ENCODE measurements at places on chromosomes 3 and 15.

DNA sequence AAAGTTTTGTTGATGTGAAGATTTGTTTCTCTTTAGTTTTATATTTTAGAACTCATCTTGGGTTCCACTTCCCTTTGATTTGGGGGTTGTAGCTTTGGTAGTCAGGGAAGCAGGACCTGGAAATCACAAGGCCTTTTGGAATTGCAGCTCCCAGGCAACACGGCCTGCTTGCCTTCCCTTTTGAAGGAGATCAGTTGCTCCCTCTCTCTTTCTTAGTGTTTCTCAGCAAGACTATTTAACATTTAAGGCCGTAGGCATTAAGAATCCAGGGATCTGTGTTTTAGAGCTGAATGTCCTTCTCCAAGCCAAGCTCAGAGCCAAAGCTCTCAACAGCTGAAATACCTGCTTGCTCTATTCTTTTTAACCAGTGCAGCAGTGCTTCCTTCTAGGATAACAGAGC is 310.3 kb downstream of the PTPRG start:
- no peak for DNase-seq

DNA sequence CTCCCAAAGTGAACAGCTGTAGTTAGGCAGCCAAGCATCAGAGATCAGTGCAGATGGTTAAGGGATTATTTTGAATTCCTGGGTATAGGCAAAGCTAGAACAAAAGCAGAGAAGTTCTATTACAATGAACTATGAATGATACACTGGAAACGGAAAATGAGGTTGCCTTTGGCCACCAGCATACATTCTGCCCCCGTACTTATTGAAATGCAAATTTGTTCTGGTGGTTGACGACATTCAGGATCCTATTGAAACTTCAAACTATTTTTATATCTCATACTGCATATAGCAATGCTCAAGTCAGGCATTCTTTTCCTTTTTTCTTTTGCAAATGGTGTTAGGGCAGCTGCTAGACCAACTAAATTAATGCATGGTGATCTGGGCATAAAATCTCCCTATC is 61.7 kb downstream of the SLC12A1 start:
- no peak for DNase-seq

- DNase-seq = no peak
Measured at GRCh38 chr15:98003996-98004395, 43.5 kb downstream of the ARRDC4 start.

DNA sequence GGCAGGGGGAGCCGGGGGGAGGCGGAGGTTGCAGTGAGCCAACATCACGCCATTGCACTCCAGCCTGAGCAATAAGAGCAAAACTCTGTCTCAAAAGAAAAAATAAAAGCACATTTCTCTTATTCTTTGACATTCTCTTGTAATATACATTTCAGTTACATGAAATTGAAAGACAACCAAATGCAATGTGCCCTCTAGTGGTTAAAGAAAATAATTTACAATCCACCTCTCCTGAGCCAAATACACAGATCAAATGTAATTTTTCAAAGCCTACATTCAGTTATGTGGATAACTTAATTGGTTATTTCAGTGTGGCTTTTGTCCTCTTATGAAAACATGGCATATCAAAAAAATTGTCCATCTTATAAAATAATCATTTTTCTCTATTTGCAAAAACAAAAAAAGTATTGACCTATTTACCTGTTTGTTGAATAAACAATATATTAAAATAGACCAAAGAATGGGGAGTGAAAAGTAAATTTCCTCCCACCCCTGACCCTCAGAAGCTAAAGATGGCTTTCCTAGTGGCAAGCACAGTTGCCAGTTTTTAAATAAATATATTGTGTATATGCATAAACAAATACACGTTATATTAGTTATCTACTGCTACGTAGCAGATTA is 14.2 kb upstream of the U2SURP start:
- no peak for DNase-seq

- DNase-seq = peak; percentile 48
Measured at GRCh38 chr3:71584394-71585011, 975 bp upstream of the FOXP1 start.

GRCh38 chr3:137191133-137191923 is 233.5 kb downstream of the IL20RB start:
- DNase-seq = no peak

- DNase-seq = no peak
Measured at GRCh38 chr15:43229977-43230376, 9.2 kb upstream of the EPB42 start.

- DNase-seq = no peak
Measured at GRCh38 chr3:73475717-73476116, 149.0 kb downstream of the PDZRN3 start.

DNA sequence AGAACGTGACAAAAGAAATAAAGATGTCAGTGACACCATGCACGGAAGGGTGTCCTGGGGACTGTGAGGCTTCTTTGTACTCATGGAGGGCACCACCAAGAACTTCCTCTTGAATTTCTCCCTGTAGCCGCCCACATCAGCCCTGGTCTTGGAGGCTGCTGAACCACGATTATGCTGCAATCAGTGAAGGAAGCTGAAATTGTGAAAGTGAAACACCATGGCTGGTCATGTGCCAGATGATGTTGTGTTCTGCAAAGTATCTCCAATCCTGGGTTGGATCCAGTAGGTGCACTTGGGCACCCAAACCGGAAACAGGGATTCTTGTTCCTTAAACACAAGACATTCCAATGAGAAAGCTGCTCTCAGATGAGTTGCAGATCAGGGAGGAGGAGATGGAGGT is 104.4 kb upstream of the GOLGA6L6 start:
- DNase-seq = peak; percentile 60

GRCh38 chr3:122943828-122944190 is 83.8 kb downstream of the SEMA5B start:
- DNase-seq = no peak

DNA sequence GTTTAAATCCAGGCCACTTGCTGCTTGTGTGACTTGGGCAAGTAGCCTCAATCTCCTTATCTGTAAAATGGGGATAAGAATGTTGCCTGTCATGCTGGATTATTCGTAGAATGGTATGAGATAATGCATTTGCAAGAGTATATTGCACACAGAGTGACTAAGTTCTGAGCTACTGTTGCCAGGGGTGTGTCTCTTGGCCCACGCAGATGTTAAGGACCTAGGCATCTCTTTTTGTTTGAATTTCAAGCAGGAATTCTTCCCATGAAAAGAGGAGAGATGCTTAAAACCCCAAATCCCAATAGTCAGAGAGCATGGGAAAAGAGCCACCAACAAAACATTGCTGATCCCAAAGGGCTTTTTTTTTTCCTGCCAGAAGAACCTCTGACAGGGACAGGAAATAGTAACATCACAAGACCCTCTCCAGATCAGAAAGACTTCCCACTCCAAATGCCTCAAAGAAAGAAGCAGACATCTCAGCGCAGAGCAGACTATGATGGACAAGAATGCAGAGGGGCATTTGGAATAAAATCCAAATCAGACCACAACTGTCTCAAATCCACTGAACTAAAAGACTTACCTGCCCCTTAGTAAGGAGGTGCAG is 90.5 kb downstream of the MRPL46 start:
- no peak for DNase-seq

DNA sequence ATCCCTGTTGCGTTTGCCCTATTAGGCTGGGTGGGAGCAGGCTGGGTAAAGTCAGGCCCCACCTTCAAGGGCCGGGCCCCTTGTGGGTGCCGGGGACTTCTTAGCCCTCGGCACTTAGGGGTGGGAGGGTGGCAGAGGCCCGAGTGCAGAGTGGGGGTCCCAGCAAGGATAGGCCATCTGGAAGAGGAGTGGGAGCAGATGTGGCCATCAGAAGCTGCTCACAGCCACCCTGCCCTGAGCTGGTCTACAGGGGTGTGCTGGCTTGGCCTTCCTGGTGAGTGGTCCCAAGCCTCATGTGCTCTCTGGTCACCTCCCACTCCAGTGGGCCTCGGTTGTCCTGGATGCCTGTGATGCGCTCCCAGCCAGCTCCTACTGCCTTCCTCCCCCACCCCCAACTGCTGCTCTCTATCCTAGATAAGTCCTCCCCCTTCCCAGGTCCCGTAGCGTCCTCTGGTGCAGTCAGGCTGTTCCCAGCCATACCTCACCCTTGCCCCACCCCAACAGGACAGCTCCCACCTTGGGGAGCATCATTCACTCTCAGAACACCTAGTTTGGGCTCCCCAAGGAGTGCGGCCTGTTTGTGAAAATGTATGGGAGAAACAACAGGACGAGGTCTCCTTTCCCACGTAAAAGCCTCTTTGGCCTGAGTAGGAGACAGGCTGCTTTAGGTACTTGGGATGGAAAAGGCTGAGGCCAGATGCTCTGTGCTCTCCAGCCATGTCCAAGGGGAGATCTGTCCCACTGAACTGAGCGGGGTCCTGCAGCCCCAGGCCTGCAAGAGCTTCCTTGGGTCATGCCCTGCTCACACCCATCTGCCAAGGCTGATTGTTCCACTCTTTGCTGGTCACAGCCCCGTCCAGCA is 24.9 kb upstream of the PLXNA1 start:
- no peak for DNase-seq

GRCh38 chr3:196642434-196642833 is 2.9 kb downstream of the NRROS start:
- no peak for DNase-seq

- no peak for DNase-seq
Measured at GRCh38 chr3:172678068-172678467, 32.8 kb downstream of the NCEH1 start.

DNA sequence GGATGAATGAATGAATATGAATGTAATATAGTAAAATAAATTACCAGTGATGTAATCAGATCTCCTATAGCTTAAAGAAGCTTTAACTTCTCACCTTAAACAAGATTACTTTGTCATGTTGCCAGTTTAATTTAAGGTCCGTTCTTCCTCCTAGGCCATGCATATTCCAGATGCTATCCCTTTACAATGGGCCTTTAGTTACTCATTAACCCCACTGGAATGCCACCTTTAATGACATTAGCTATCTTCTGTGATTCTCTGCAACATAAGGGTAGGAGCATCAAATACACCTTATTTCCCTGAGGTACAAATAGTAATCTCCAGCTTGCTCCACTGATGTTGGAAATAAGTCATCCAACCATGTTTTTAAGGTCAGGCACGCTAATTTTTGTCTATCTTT is 63.0 kb upstream of the TIMP4 start:
- no peak for DNase-seq

GRCh38 chr3:48662145-48662752 is 437 bp downstream of the CELSR3 start:
- no peak for DNase-seq
